CD4-positive, alpha-beta T cell treated with Interferon gamma for 1 hour (primary cell): ENCODE measurements at places on chromosomes 6 and 20.
A peak's percentile ranks its signal among the peaks of the same experiment; 100 is the strongest.

DNA sequence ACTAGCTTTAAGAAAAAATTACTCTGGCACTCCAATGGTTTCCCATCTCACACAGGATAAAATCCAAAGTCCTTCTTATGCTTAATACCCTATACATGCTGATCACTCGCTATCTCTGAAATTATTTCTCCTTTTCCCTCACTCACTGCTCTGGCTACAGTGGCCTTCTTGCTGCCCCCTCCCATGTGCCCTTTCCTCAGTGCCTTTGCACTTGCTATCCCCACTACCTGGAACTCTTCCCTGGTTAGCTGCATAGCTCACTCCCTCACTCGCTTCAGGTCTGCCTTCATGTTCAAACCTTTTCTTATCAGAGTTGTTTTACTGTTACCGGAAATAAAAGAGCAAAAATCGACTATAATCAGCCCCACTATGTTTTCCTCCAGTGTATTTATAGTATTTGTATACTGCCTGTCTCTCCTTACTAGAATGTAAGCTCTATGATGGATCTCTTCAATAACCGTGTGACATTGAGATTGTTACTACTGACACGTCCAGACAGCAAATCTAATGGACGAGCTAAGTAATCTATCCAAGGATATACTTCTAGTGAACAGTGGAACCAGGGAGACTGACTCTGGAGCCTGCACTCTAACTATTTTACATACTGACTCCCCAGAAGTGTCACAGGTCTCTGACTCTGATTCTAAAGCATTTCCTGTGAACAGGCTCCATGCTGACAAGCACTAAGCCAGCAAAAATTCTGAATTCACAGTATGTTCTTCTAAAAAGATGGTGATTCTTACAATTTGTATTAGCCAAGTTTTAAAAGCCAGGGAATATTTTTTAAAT lies 25.1 kb downstream of the FKBP5 start:
- no peak for DNase-seq

DNA sequence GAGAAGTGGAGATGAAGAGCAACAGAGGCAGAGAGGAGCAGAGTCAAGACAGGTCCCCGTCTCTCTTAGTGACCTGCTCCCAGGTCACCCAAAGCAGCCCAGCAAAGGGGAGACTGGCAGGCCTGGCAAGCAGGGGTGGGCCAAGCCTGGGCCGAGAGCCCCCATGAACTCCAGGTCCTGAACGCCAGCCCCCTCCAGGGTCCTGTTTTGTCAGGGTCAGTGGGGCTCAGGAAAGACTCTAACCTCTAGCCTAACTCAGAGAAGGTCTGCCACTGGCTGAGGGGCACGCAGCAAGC lies 1.2 kb downstream of the NECAB3 start:
- no peak for DNase-seq

GRCh38 chr20:23260181-23260840 lies 90.3 kb upstream of the NXT1 start:
- no peak for DNase-seq

- DNase-seq: no peak
These were observed 17.9 kb upstream of the ARMC12 start for GRCh38 chr6:35718911-35719381.

DNA sequence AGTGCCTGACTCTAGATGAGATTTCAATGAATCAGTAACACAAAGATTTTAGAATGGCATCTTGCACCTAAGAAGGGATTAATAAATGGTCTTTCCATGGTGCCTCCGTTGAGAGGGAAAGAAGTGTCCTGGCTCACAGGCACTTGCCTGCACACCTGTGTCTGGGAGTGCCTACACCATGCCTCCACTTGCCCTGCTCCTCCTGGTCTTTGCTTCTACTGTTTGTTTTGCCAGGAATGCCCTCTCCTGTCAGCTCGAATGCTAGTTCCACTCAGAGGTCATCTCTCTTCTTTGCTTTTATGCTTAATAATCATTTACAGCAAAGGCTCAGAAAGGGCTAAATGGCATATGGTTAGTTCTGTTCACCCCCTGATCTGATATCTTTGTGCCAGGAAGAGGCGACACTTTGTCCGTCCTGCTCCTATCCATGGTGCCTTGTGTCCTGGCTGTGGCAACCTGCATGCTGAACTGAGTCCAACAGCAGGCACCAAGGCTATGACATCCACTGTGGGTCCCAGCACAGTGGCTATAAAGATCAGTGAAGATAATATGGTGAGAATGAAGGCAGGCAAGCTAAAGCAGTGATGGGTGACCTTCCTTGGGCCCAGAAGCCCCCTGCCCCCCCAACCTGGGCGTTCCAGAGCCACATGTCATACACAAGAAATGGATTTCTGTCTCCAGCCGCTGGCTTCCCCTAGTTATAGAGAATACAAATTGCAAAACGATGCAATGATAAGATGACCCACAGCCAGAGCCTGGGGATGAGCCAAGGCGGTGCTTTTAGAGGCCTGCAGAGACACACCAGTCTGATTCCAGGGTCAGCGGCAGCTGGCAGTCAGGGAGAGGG lies 1.4 kb downstream of the C6orf132 start:
- DNase-seq: no peak

GRCh38 chr6:135383301-135383700 lies 114.2 kb downstream of the AHI1 start:
- no peak for DNase-seq

- DNase-seq: no peak
These were observed 1500.8 kb upstream of the DEFB115 start for GRCh38 chr20:29756664-29757063.

GRCh38 chr20:53809217-53809616 lies 215.6 kb upstream of the ZNF217 start:
- no peak for DNase-seq

- DNase-seq: no peak
These were observed 280.0 kb upstream of the SPTLC3 start for GRCh38 chr20:12728782-12729181.

GRCh38 chr6:158987657-158988056 lies 12.3 kb downstream of the RSPH3 start:
- no peak for DNase-seq

GRCh38 chr6:138765896-138766655 lies 7.5 kb upstream of the CCDC28A start:
- no peak for DNase-seq

- DNase-seq: no peak
These were observed 16.6 kb upstream of the CCND3 start for GRCh38 chr6:41958022-41958856.

- DNase-seq: no peak
These were observed 45.9 kb downstream of the RIPOR3 start for GRCh38 chr20:50645253-50646068.

GRCh38 chr20:50516935-50517816 lies 7.0 kb downstream of the PTPN1 start:
- no peak for DNase-seq

DNA sequence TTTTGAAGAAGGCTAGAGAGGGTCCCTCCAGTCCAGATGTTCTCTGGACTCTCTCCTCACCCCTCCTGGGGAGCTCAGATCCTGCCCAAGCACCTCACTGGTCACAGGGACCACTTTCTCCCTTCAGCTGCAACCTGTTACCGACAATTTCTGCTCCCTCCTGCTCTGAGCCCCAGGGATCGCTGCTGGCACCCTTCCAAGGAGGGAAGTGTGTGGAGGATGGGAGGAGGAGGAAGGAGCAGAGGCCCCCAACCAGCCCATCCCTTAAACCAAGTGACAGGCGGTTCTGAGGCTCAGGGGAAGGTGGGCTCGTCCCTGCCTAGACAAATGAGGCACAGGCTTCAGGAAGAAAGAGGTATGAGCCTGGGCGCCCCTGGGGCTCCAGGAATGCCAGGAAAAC lies 13.9 kb downstream of the PMEPA1 start:
- DNase-seq: no peak

GRCh38 chr20:51359947-51360346 lies 182.6 kb downstream of the NFATC2 start:
- DNase-seq: no peak

DNA sequence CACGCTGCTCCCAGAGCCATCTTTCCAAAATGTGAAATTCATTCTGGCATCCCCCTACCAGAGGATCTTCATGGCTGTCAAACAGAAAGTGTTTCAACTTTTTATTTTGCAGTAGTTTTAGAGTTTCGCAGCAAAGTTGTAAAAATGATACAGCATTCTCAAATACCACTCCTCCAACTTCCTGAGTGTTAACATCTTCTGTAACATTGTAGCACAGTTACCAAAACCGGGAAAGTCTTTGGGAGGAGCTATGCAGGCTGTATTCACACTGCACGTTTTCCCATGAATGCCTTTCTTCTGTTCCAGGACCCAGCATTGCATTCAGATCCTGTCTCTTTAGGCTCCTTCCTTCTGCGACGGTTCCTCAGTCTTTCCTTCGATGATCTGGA lies 30.1 kb downstream of the CDYL start:
- DNase-seq: no peak

DNA sequence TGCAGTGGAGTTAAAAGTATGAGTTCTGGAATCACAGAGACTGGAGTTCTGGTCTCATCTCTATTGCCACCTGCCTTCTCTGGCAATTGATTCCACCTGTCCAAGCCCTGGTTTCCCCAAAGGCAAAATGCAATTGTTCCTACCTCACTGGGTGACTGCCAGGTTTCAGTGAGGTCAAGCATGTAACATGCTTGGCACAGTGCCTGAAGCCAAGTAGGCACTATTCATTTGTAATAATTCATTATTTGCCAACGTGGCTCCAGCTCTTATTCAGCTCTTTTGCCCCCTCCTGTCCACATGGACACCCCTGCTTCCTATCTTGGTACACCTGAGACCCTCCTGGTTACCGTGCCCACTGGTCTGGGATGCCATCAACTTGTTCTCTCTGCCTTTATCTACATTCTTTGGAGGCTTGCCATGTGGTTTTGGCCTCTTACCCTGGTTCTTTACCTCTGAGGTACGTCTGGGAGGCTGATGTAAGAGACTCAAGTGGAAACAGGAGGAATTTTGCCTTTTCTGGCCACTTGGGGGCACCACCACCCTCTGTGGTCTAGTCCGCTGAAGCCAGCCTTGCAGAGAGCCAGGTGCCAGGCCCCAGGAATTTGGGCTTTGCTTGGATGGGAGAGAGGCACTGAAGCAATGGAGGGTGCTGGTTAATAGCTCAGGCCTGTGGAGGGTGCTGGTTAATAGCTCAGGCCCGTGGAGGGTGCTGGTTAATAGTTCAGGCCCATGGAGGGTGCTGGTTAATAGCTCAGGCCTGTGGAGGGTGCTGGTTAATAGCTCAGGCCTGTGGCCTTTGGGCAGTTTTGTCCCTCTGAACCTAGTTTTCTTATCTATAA lies 1.7 kb downstream of the KCNK15 start:
- peak; percentile 23 for DNase-seq

- DNase-seq: no peak
These were observed 191.7 kb downstream of the SMOC2 start for GRCh38 chr6:168632694-168633093.

DNA sequence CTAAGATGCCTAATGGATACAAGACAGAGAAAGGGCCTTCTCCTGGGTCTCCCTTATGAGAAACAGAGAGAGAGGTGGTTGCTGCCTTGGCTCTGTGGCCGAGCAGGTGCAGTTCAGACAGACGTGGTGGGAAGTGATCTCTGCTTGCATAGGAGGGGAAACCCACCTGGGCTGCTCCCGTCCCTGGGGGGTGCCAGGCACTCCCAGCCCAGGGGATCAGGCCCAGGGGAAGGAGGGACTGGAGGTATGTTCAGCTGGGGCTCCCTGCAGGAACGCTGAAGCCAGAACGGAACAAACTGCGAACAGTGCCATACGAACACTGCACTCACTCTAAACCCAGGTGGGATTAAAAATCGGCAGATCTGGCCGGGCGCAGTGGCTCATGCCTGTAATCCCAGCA lies 35.7 kb upstream of the OVOL2 start:
- no peak for DNase-seq

DNA sequence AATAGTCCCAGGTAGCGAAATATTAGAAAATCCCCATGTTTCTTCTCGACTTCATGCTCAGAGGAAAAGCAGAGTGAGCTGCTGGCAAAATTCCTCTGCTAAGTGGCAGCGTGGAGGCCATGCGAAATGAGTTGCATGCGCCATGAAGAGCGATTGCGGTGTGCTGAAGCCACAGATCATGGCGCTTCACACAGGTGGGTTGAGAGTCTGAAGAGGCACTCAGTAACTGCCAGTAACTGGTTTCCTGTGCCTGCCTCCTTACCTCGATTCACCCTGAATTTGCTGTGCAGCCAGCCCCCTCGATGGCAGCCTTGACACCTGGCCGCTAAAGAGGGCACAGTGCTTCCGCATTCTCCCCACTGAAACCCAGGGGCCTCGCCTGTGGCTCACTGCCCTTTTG lies 301.5 kb downstream of the NRN1 start:
- no peak for DNase-seq

GRCh38 chr6:136236466-136237293 lies 13.4 kb downstream of the MTFR2 start:
- no peak for DNase-seq

- no peak for DNase-seq
These were observed 138.0 kb downstream of the THBS2 start for GRCh38 chr6:169115632-169116031.

GRCh38 chr20:35831029-35831428 lies 59.2 kb downstream of the PHF20 start:
- no peak for DNase-seq

DNA sequence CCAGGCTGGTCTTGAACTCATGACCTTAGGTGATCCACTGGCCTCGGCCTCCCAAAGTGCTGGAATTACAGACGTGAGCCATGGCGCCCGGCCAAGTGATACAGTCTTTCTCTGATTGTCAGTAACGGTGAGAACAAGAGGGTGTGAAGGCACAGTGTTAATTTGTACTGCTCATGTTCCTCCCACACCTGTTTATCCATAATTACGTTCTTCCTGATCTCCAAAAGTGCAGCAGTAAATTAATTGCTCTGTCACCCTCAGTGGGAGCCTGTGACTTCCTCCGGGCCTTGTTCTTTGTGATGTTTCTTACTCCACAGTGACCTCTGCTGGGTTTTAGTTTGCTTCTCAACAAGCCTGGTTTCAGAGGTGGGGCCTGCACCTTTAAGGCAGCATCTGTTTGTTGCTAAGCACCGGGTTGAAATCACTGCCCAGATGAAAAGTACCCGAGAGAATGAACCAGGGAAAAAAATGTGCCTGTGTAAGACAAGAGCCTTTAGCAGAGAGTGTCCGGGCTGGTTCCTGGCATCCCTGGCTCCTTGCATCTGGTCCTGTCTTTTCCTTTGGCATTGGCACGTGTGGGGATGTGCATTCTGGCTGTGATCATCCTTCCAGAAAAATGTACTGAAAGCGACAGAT lies 89.1 kb upstream of the CLDN20 start:
- peak; percentile 61 for DNase-seq

DNA sequence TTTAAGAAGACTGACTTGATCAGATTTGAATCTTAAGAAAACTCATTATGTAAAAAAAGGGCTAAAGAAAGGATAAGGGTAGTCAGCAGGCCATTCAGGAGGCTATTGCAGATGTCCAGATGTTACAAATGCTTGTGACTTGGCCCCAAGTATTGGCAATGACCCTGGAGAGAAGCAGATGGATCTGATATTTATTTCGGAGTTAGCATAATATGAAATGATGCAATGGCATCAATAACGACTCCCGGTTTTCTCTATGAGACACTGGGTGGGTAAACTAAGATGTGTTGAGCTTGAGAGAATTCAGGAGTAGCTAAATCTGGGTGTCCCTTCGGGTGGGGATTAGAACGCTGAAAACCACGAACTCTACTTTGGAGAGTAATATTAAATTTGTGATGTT lies 149.7 kb downstream of the LAMA2 start:
- DNase-seq: no peak
